ENCODE measurements at places on chromosomes 1 and 21.

- DNase-seq = no peak
Measured at GRCh38 chr21:15164678-15165303, 100.0 kb upstream of the NRIP1 start.

DNA sequence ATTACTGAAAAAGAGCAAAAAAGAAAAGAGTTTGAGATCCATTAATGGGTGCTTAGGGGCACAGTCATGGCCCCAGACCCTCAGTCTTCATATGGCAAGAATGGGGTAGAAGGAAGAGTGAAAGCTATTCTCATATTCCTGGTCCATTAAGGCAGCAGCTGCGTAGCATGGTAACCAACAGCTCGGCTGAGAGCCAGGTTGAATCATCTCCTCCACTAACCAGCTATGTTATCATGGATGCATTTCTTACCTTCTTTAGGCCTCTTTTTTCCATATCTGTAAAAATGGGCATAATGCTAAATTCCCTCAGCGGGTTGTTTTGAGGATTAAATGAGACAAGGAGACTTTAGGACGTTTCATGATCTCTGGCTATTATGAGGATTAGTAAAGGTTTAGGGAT lies 15.0 kb upstream of the SARS1 start:
- DNase-seq = no peak

- DNase-seq = no peak
Measured at GRCh38 chr21:38505654-38506523, 7.6 kb upstream of the ERG start.

DNA sequence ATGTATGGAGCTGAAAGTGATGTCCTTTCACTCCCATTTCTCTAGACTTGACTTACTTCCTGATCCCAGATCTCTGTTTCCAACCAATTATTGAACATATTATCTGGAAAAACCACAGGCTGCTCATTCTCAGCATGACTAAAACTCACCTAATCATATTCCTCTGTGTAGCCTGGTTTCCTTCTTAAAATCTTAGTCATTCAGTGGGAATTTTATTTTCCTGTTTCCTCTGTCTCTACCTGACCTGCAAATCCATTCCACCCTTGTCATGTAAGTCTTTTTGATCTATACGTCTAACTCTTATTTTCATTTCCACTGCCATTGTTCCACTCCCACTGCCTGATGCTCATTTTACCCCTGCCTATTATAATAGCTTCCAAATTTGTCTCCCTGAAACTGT lies 67.9 kb upstream of the APOBEC4 start:
- no peak for DNase-seq

DNA sequence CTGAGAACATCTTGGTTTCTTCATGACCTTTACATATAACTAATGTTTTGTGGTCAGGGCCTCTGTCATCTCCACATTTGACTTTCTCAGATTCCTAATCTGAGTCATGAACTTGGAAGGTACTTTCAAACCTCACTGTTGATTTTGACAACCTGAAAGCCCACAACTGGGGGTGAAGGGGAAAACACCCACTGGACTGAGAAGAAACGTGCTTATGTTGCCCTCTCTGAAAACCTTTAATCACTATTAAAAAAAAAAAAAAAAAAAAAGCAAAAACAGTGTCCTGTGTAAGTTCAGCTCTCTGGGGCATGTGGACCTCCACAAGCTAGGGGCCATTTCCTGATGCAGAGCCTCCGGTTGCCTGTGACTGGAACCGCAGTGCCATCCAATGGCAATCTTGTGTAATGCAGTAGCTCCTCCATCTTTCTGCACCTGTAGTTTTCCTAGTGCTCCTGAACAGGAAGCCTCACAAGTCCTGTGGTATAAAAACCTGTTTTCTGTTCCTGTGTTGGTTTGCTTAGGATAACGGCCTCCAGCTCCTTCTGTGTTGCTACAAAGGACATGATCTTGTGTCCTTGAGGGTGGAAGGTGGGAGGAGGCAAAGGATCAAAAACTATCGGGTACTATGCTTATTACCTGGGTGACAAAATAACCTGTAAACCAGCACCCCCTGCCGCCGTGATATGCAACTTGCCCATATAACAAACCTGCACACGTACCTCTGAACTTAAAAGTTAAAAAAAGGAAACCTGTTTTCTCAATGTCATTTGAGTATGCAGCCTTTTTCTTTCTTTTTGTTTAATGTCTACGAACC lies 124.5 kb downstream of the ZNF648 start:
- DNase-seq = no peak

GRCh38 chr1:201391651-201392511 lies 7.2 kb downstream of the LAD1 start:
- DNase-seq = no peak

GRCh38 chr1:3313576-3313950 lies 140.9 kb upstream of the ARHGEF16 start:
- DNase-seq = peak; percentile 19

- no peak for DNase-seq
Measured at GRCh38 chr1:183303901-183304300, 114.3 kb downstream of the NMNAT2 start.

GRCh38 chr21:30605968-30606367 lies 5.1 kb downstream of the KRTAP22-1 start:
- no peak for DNase-seq

GRCh38 chr1:103516283-103516682 lies 9.2 kb upstream of the RNPC3 start:
- DNase-seq = no peak

- peak; percentile 61 for DNase-seq
Measured at GRCh38 chr1:192763756-192764155, 45.1 kb upstream of the RGS2 start.

GRCh38 chr1:21232044-21232443 lies 55.3 kb upstream of the EIF4G3 start:
- no peak for DNase-seq

- DNase-seq = no peak
Measured at GRCh38 chr1:183907070-183907469, 102.2 kb downstream of the RGL1 start.

DNA sequence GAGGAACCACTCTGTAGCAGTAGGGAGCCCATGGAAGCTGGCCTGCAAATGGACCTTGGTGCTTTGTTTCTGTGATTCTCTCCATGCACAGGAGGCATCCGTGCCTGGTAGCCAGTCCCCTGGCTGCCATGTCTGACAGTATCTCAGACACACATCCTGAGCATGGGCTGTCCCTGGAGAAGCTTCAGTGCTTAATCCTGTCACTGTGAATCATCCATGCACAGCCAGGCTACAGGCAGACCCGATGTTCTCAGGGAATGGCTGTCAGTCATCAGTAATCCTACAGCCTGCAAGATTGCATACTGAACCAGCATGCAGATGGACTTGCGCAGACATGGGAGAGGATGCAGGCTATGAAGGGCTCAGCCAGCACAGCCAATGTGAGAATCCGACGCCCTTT lies 606.3 kb upstream of the PLXNA2 start:
- no peak for DNase-seq

DNA sequence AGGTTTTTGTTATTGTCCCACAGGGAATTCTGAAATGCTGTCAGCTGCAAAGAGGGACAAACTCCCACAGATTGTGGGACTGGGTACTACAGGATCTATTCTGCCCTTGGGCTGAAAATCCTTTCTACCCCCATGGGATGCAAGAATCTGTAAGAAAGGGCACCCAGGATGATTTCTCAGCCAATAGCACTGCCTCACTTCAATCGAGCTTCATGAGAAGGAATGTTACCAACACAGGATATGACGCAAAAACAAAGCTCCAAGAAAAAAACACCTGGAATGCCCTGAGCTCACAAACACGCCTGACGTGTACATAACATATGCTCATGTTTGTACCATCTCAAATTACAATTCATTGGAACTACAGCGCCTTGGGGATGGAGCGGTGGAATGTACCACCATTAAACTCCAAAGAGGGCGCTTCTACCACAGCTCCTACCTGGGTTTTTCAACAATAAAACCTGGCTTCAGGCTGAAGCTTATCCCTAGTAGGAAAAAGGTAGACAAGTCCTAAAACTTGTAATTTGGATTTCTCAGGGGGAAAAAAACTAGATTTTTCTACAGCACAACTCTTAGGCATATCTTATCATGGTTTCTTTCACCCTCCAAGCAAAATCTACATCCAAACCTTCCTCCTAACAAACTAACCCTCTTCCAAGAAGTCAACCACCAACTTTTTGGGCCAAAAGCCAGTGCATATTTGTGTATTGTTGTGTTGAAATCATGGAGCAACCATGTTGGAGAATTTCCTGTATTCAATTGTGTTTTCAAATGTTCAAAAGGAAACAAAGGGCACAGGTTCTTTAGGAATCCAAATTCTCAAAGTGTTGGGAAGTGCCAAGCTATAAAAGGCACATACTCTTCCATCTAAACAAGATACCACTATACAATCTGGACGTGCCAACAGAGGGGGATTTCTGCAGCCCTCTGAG lies 78.9 kb downstream of the TGFBR3 start:
- DNase-seq = no peak

- no peak for DNase-seq
Measured at GRCh38 chr21:33747420-33747819, 105.1 kb downstream of the ITSN1 start.

- no peak for DNase-seq
Measured at GRCh38 chr1:25908161-25908560, 1.9 kb upstream of the STMN1 start.

DNA sequence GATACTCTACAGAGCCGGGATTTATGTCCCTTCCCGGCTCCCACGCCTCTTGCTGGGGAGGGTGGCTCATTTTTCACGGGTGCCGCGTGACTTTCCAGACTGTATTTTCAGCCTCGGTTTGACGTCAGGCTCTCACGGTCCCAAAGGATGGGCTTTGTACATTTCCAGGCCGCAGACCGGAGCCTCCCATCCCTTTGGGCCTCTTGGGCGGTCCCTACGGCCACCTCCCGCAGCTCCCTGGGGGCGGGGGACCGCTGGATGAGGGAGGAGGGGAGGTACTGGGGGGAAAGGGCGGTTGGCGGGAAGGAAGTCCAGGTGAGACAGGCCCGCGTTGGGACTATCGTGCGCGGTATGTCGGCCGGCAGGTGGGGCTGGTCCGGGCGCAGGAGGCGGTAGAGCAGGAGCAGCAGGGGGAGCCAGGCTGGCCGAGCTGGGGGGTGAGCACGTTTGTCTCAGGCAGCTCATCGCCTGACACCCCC lies 17.9 kb downstream of the UBL4B start:
- DNase-seq = no peak

DNA sequence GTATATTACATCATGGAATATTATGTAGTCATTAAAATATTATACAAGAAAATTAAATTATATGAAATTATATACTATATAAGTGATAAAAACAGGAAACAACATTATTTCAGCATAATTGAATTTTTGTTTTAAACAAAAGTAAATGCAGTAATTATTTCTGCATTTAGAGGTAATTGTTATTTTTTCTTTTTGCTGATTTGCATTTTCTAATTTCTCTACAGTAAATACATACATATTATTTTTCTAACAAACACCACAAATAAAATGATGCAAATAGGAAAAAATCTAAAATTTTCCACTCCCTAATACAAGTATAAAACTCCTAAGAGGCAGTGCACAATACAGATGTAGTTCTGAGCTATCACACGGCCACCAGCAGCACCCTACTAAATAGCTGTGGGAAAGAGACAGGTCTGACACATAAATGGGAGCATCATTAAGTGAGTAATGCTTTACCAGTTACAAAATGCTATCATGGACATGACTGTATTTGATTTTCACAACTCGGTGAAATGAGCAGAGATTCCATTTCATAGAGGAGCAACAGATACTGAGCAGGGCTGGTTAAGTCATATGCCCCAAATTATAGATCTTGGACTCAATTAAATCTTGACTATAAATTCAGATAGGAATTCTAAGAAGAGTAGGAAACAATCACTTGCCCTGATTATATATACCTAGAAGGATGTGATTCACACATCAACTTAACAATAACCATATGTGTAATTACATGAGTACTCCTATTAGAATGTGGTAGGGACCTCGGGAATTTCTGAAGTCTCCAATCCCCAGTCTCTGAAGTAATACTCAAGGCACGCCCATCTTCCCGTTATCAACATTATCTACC lies 49.0 kb downstream of the NRIP1 start:
- DNase-seq = peak; percentile 57

GRCh38 chr1:64060611-64061302 lies 142.7 kb upstream of the UBE2U start:
- no peak for DNase-seq

- DNase-seq = no peak
Measured at GRCh38 chr1:150695561-150695960, 1.4 kb downstream of the GOLPH3L start.

- DNase-seq = no peak
Measured at GRCh38 chr1:230286890-230287269, 139.3 kb downstream of the PGBD5 start.

GRCh38 chr1:94014635-94015488 lies 105.6 kb upstream of the GCLM start:
- no peak for DNase-seq

GRCh38 chr1:20469406-20470076 lies 16.5 kb downstream of the CAMK2N1 start:
- no peak for DNase-seq

- DNase-seq = no peak
Measured at GRCh38 chr1:6873298-6874015, 88.2 kb downstream of the CAMTA1 start.

- no peak for DNase-seq
Measured at GRCh38 chr1:201791051-201791778, 37.7 kb upstream of the IPO9 start.

DNA sequence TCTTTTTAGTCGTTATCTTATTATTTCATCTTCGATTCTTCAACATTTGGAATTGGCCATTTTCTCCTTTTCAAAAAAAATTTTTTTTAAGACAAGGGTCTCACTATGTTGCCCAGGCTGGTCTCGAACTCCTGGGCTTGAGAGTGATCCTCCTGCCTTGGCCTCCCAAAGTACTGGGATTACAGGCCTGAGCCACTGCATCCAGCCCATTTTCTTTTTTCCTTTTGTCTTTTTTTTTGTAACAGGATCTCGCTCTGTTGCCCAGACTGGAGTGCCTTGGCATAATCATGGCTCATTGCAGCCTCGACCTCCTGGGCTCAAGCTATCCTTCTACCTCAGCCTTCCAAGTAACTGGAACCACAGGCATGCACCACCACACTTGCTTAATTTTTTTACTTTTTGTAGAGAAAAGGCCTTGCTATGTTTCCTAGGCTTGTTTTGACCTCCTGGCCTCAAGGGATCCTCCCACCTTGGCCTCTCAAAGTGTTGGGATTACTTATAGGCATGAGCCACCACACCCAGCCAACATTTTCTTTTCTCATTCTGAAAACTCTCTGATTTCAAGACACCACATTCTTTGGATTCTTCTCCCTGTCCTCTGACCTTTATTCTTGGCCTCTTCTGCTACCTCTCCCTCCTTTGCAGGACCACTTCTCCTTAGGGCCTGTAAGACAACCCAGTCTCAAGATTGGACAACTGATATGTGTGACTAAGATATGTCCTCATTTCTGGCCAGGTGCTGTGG lies 6.0 kb upstream of the MAP1LC3C start:
- no peak for DNase-seq

- DNase-seq = no peak
Measured at GRCh38 chr1:219472596-219472995, 140.3 kb downstream of the ZC3H11B start.

Measured in amniotic stem cell (primary cell).